ENCODE measurements at places on chromosomes 12 and 14.

- DNase-seq: no peak
Observed at GRCh38 chr14:91310606-91311283, 66.2 kb upstream of the GPR68 start.

DNA sequence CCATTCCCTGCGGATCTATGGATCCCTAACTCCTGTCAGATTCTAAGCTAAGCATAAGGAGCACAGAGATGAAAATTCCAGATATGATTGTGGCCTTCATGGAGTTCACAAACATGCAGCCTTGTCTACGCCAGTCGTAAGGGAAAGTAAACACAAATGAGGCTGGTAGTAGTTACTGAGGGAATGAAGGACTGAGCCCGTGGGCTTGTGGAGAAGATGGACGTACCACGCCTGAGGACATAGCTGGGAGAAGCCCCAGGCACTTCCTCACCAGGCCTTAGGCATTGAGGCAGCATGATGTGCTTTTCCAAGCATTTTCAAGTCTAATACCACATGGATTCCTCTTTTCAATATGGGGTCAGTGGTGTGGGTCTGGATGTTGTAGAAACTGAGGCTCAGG, 515.2 kb downstream of the BCL11B start:
- no peak for DNase-seq

DNA sequence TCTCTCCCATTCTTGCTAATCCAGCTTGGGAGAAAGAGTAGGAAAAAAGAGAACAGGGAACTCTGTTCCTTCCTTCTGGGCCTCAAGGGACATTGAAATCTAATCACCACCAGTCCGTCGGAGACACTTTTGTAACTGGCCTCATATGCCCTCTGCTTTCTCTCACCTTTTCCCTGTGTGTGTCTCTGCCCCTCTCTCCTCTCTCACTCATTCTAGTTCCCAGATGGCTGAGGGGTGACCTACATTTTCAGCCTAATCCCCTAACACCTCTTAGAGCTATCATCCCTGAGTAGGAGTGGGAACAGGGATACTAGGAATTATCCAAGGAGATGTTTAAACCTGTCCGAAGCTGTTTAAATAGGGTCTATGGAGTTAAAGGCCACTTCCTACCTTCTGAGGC, 8.9 kb upstream of the PCK2 start:
- DNase-seq: no peak

DNA sequence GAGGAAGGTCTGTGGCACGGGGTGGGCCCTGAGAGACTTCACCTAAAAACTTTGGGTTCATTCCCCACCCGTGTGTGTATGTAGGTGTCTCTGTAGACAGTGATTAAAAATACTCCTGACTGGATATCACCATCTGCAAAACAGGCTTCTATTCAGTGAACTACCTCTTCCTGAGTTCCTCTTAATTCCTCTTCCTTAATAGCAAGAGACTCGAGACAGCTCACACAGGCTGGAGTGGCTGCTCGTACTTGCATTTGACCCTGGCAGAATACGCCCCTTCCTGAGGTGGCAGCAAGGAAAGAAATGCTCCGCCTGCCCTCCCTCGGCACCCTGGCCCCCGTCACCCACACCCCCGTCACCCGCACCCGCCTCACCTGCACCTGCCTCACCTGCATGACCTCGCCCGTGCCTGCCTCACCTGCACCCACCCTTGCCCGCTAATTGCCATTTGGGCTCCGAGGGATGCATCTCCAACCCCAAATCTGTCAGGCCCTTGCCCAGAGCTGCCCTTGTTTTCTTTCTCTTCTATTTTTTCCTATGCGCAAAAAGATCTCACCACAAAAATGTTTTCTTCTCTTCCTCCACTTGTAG, 90.0 kb downstream of the FBXL14 start:
- no peak for DNase-seq

- no peak for DNase-seq
Observed at GRCh38 chr14:52366796-52367315, 52.7 kb downstream of the PTGER2 start.

GRCh38 chr12:56565510-56566101, 44.0 kb downstream of the RBMS2 start:
- no peak for DNase-seq

DNA sequence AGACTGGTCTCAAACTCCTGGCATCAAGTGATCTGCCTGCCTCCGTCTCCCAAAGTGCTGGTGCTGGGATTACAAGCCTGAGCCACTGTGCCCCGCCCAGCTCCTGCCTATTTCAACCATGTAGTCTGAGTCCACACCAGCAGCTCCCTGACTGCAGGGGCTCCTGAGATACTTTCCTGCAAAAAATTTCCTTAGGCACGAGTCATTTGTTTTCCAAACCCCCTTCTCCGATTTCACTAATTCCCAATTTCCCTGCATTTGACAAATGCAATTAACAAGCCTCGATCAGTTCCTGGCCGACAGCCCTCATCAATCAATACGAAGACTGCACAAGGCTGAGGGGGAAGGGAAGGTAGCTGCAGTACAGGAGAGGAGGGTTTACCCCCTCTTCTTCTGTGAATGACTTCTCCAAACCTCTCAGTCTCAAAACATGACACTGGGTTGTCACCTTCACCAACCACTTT, 10.1 kb downstream of the PSMB5 start:
- no peak for DNase-seq

GRCh38 chr14:51627313-51627712, 24.4 kb upstream of the FRMD6 start:
- DNase-seq: no peak

- no peak for DNase-seq
Observed at GRCh38 chr12:56921346-56921745, 12.9 kb downstream of the SDR9C7 start.

GRCh38 chr12:64092507-64093196, 129.4 kb downstream of the KICS2 start:
- DNase-seq: no peak

- DNase-seq: no peak
Observed at GRCh38 chr14:85063747-85064146, 466.2 kb upstream of the FLRT2 start.

- no peak for DNase-seq
Observed at GRCh38 chr14:81946375-81946774, 412.7 kb upstream of the SEL1L start.

DNA sequence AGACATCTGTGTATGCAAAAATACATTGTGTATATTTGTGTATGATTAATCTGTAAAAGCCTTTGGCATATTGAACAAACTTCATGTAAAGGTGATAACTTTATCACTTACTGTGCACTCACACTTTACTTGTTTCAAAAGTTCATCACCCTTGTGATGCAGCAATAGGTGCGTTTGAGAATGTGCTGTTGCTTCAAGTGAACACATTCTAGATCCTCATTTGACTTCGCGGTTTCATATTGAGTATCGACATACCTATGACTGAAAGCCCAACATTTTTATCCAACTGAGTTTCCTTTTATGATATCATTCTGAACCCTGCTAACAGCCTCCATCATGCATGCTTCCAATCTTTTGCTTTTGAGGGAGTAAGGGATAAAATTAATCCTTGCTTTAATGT, 1086.9 kb downstream of the TMEM121 start:
- DNase-seq: no peak

GRCh38 chr12:108477055-108477880, 37.8 kb upstream of the FICD start:
- no peak for DNase-seq

DNA sequence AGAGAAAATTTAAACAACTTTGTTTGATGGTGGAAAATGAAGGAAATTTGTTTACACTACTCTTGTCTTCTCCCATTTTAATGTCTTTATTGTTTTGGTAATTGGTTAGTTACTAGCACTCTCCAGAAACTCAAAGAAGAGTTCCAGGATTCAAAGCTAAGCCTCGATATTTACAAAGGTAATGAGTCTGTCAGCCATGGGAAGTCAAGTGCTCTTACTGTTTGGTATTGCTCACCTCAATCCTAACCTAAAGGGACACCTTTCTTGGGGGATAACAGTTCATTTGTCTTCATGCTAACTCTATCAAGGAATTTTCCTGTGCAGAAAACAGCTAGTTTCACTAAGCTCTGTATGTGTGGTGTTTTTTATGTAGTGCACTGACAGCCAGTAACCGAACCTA, 222.9 kb upstream of the LMO3 start:
- no peak for DNase-seq

- DNase-seq: no peak
Observed at GRCh38 chr14:79825046-79825521, 386.2 kb downstream of the DIO2 start.

DNA sequence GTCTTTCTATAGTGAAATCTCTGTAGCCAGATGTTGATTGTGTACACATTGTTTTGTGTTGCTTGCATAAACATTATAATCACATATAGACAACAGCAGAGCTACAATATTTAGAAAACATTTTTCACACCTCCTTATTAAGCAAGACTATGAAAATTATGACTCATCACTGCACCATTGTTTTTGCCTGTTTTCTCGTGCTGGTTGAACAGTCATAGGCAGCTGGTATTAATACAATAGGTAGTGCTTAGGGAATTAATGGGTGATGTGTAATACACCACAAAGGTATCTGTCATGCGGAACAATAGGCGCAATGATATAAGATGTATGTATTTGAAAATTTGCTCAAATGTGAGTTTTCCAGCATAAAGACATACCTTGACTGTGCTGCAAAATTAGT, 449.3 kb downstream of the FOXG1 start:
- no peak for DNase-seq

GRCh38 chr14:98477935-98478334, 794.1 kb downstream of the BCL11B start:
- DNase-seq: no peak

GRCh38 chr12:113880988-113881962, 84.8 kb downstream of the RBM19 start:
- DNase-seq: no peak

DNA sequence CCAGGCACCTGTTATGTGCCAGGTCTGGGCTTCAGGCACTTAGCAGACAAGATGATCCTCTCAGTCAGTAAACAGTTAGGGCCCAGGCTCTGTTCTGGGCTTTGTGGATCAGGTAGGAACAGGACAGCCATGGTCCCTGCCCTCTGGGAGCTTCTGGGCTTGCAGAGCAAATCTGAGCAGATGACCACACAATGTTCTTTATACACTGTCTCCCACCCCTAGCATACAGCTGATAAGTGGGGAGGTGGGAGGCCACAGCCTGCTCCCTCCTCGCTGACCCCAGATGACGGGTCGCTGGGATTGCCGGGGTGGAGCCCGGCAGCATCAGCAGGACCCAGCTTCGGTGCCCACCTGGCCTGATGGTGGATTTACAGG, 53.1 kb upstream of the RIN3 start:
- DNase-seq: no peak

DNA sequence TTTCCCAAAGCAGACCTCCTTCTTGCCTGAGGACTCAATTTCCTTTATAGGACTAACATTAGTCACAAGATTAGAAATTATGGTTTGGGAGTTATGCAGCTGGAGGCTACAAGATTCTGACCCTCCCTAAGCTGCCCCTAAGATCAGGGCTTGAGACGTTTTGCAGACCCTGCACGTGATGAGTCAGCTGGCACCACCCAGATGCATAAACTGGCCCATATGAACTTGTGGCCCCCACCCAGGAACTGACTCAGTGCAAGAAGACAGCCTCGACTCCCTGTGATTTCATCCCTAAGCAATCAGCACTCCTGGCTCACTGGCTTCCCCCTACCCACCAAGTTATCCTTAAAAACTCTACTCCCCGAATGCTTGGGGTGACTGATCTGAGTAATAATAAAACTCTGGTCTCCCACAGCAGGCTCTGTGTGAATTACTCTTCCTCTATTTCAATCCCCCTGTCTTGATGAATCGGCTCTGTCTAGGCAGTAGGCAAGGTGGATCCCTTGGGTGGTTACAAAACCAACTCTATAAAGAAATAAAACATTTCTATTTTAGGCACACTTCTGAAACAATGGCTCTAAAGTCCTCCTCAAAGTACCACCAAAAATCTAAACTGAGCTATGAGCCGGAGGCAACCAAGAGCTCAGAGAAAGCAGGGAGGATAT, 233.4 kb downstream of the TMEM132D start:
- no peak for DNase-seq

DNA sequence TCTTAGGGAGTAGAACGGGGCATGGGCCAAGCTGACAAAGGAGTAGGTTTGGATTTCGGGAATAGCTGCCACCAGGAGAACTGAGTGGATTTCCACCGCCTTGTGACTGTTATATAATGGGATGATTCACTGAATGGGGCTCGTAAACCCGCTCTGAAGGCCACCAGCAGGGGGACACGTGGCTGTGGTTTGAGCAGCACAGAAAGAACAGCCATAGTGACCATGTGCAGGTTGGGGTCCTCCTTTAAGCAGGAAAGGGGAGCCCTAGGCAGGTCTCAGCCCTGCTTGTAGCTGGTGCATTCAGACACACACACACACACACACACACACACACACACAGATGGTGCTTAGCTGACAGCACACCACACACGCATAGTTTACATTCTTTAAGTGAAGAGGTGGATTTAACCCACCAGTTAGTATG, 8.6 kb upstream of the ASB2 start:
- DNase-seq: no peak

DNA sequence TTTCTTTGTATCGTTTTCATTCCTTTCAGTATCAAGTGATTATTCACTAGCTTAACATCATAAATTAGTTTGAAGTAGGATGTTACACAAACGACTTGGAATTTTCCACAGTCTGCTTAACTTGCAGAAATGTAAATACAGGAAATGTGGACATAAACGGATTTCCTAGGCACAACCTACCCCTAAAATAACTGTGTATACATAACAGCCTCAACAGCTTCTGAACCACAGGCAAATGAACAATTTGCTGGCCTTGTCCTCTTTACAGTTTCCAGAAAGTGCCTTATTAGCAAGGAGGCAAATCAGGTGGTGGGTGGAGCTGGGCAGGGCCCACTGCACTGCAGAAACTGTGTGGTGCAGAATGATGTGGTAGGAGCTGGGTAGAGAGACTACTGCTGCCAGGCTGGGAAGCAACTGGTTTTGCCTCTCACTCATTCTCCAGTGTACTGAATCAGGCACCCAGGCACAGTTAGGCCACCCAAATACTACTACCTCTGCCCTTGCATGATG, 14.1 kb downstream of the DRAM1 start:
- DNase-seq: no peak

GRCh38 chr14:103094406-103095209, at the start of gene EXOC3L4:
Gene EXOC3L4, plus strand, starts transcription at chr14:103094725. Its CDS starts 5,495 bp downstream, at chr14:103100220.
- DNase-seq: no peak
